ENCODE measurements at places on chromosomes 2 and 18. TPM values are rescaled to one million over a fixed set of nuclear protein-coding genes. Genes with fewer than 3 reads are reported as not detected.

FSHR gene
- 0.14 TPM for total RNA-seq

GAL3ST2 gene
- total RNA-seq, result not detected

ANKRD53 gene
- total RNA-seq, result 0.54 TPM

PAX8 gene
- 0.60 TPM for total RNA-seq

ACADL gene
- total RNA-seq, result 0.76 TPM

NT5DC4 gene
- total RNA-seq, result not detected

TNFRSF11A gene
- total RNA-seq, result 1.1 TPM

TRIM54 gene
- total RNA-seq, result 282 TPM
